ENCODE measurements at places on chromosomes 1 and 21.

GRCh38 chr1:209491031-209491430, 92.5 kb upstream of the CAMK1G start:
- no peak for DNase-seq

GRCh38 chr1:214473387-214473786, 78.0 kb downstream of the PTPN14 start:
- no peak for DNase-seq

DNA sequence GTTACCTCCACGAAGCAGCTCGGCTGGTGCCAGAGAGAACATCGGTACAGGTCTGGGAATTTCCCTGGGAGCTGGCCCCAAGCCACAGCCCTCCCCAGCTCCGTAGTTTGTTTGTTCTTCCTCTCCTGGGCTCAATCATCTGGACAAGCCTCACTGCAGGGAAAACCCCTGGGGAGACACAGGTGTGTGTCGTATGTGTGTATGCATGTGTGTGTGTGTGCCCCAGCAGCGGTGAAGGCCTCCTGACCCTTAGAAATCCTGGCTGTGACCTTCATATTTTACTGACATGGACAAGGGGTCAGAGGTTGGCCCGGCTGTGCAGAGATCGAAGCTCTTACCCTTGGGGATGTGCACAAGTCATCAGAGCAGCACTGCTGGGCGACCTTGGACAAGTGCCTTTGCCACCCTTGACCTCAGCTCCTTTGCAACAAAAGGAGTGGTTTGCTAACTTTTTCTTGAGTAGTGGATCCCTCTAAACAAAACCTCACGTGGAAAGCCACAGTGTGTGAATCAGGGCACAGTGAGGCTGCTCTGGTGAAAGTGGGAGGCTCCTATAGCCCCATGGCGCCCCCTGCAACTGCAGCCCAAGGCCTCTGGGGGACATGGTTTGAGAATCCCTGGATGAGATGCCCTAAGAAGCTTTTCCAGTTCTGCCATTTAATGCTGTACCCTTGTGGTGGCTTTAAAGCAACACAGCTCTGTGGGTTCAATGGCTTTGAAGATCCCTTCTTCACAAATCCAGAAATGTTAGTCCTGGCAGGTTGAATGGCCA, 12.3 kb upstream of the IL22RA1 start:
- no peak for DNase-seq

GRCh38 chr21:46551636-46552241, 53.1 kb downstream of the S100B start:
- peak; percentile 38 for DNase-seq

GRCh38 chr1:181105134-181106021, 16.9 kb downstream of the IER5 start:
- peak; percentile 92 for DNase-seq

- no peak for DNase-seq
These were observed 69.8 kb downstream of the TPR start for GRCh38 chr1:186304982-186305949.

DNA sequence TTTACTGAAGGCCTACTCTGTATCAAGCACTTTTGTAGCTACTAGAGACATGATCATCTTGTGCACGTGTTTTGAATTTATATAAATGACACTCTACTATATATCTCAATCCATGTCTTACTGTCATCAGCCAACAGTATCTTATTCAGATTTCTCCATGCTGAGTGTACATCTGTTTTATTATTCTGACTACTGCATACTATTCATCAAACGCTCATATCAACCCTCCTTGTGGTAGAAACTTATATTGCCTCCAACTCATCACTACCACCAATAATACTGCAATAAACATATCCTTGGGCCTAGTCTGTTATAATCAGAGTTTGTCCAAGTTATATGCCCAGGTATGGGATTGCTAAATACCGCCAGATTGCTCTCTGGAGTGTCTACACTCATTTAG, 81.6 kb upstream of the IRF2BP2 start:
- DNase-seq, result no peak

GRCh38 chr1:58497499-58497898, 49.0 kb downstream of the OMA1 start:
- no peak for DNase-seq

GRCh38 chr1:238265866-238266265, 375.1 kb upstream of the ZP4 start:
- DNase-seq, result no peak

GRCh38 chr1:180083164-180083563, 71.5 kb upstream of the QSOX1 start:
- no peak for DNase-seq

GRCh38 chr21:46029186-46029924, 47.8 kb downstream of the COL6A1 start:
- no peak for DNase-seq

DNA sequence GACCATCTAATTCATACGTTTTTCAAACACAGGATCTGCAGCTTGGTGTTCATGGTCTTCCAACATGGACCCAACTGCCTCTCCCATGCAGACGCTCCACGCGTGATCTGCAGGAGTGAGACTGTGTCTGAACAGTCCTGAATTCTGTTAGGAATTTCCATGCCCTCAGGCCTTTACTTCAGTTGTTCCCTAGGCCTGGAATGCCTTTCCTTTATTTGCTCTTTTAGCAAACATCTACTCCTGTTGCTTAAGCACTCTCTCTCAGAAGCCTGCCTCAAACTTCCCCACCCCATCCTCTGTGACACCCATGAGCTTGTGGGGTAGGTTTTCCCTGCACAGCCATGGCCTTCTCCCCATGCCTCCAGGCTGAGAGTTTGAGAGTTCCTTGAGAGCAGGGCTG, 73.7 kb downstream of the DMRTB1 start:
- DNase-seq, result no peak

GRCh38 chr1:78619803-78620579, at the start of gene IFI44L:
Gene IFI44L (plus strand): TSS chr1:78620448. CDS start chr1:78627916, 7,468 bp downstream.
- peak; percentile 69 for DNase-seq

DNA sequence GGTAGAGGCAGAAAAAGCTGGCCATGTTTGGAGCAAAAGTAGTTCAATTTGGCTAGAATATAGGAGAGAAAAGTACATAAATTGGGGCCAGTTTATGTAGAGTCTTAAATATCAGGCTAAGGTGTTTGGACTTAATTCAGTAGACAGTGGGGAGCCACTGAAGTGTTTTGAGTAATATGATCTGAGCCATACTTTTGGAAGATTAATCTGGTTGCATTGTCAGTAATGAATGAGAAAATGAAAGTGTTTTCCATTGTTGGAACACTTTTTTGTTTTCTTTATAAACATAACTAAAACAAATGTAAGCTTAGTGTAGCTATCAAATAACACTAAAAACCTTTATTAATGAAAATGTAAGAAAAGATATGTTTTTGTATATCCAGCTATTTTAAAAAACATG, 42.1 kb downstream of the POU2F1 start:
- no peak for DNase-seq

Data from activated naive CD4-positive, alpha-beta T cell treated with Interleukin-2 at 50 U/mL for 16 hours (primary cell).